WTC11 (cell line): ENCODE measurements at places on chromosomes 4 and X.

DNA sequence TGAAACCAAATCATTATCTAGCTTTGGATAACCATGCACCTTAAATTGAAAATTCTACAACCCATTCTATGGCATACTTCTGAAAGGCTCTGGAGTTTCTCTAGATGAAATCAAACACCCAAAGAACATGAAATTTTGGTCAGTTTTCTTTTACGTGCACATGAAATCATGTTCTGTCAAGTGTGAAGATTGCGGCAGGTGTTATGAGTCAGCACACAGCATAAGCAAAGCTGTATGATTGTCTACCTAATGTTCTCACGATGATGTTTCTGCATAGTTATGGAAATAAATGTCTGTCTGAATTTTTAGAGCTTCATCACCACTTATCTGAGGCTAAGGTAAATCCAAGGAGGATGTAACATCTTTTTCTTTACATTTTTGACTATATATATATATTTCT is 495.3 kb downstream of the IL1RAPL1 start:
- H3K27ac ChIP-seq = no peak overlapping the region
- no peak for DNase-seq
- peaks cover 7% of the 10 kb centered on the region for H3K4me1 ChIP-seq
- no peak overlapping the region for H3K4me3 ChIP-seq
- H3K27me3 ChIP-seq = no peaks in the 10 kb centered on the region

DNA sequence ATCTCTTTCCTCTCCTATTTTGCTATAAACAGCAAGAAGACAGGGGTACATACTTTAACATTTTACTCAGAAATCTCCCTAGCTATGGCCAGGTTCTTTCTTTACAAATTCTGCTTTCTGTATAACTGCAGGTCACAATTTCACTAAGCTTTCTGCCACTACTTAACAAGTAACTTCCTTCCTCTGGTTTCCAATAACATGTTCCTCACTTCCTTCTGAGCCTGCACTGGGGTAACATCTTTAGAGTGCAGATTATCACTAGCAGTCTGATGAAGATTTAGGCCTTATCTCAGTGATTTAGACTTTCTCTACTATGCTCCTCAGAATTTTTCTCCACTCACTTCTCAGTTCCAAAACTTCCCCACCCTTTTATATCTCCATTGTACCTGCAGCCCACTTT is 1930.5 kb upstream of the AGA start:
- peaks cover 16% of the 10 kb centered on the region; the same call in 1 of the 2 replicates for H3K4me1 ChIP-seq
- no peaks in the 10 kb centered on the region for H3K27me3 ChIP-seq
- H3K27ac ChIP-seq = no peak overlapping the region
- H3K36me3 ChIP-seq = no peaks in the 10 kb centered on the region

DNA sequence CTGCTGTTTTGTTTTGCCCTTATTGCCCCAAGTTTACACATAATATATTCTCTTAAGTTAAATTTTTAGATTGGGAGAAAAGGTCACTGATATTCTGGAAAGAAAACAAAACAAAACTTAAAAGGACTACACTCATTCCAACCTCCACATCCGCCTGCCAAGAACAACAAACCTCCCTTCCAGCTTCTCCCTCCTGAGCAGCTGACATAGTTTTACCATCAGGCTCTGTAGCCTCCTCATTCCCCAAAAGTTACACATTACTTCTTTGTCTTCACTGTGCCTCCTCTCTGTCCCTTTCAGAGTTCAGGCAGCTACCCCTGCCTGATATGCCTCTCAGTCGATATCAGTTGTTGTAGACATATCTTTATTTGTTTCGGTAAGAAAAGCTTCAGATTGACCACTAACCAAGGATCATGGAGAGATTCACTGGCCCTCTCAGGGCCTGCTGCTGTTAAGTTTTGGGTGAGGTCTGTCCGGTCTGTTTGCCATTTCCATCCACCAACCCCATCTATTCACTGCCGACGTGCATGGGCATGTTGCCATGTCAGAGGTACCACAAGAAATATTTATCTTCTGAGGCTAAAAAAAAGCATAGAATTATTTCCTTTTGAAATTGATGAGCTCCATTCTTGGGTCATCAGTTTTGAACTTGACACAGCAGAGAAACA is 164.1 kb downstream of the GASK1B start:
- no peak for DNase-seq
- H3K27ac ChIP-seq = peak overlapping the region; percentile 13; the same call in 1 of the 2 replicates
- H3K36me3 ChIP-seq = no peaks in the 10 kb centered on the region

DNA sequence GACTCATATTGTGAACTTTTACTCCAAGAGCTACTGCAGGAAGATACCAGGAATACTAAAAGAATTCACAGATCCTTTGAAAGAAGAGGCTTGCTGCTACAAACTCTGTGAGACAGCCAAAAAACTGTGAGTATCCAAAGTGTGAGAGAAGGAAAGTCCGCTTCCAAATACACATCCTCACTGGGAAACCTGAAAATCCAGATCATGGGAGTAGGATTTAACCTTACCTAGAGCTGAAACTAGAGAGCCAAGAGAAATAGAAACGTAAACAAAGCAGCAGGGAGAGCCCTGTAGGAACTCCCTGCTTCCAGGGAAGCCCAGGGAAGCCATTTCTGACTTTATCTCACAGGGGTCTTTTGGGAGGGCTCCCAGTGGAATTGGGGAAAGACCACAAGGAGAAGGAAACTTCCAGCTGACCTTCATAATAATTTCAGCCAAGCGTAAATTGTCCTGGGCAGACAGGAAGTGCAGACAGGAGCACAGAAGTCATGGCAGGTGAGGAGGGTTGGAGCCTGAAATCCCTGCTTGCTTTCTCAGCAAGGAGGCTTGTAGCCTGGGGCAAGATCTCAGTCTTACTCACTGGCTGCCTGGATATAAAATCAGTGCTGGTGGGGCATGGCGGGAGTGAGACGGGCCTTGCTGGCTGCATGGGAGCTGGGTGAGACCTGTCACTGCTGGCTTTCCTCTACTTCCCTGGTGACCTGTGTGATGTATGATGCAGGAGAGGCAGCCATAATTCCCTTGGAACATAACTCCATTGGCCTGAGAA is 26.2 kb upstream of the NFKB1 start:
- DNase-seq = no peak
- H3K36me3 ChIP-seq = peaks cover 22% of the 10 kb centered on the region
- peaks cover 2% of the 10 kb centered on the region; the same call in 1 of the 2 replicates for H3K27me3 ChIP-seq

DNA sequence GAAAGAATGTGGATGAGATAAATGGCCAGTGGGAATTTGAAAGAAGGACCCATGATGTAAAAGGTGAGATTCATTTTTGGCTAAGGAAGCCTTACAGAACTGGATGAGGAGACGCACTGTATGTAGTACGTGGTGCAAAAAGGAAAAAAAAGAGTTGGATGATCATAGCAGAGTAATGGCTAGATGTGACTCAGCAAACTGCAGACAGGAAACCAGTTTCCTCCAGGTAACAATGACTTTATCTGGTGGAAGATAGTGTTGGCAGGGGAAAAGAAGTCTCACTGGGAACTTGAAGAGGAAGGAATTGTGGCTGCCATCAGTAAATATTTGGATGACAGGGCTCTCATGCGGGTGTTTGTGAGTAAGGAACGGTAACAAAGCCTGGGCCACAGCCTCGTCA is 243.2 kb downstream of the CPE start:
- H3K27me3 ChIP-seq = no peaks in the 10 kb centered on the region
- peaks cover 7% of the 10 kb centered on the region; the same call in 1 of the 2 replicates for H3K36me3 ChIP-seq
- DNase-seq = no peak

- H3K27ac ChIP-seq = peak overlapping the region; percentile 23; the same call in 1 of the 2 replicates
- no peak for DNase-seq
- no peaks in the 10 kb centered on the region for H3K27me3 ChIP-seq
These were observed 16.1 kb downstream of the RNF4 start for GRCh38 chr4:2484993-2485392.

DNA sequence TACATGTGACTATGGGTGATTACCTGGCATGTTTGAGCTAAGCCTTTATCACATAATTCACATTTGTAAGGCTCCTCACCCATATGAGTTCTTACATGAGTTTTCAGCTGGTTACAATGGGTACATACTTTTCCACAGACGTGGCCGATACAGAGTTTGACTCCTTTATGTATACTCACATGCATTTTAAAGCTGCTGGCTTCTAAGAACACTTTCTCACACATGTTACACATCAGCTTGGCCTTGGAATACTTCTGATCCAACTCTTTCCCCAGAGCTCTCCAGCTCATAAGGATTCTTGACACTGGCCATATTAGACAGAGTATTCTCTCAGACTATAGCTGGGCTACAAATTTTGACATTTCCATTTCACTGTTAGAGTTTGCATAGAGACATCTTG is 66.3 kb downstream of the TAB3 start:
- DNase-seq = no peak
- peaks cover 8% of the 10 kb centered on the region for H3K4me1 ChIP-seq
- no peaks in the 10 kb centered on the region for H3K27me3 ChIP-seq
- no peak overlapping the region for H3K27ac ChIP-seq

- DNase-seq = no peak
- no peaks in the 10 kb centered on the region for H3K27me3 ChIP-seq
- no peaks in the 10 kb centered on the region for H3K4me1 ChIP-seq
- no peak overlapping the region for H3K27ac ChIP-seq
- no peaks in the 10 kb centered on the region for H3K36me3 ChIP-seq
These were observed 3.8 kb upstream of the SERPINA7 start for GRCh38 chrX:106042296-106042695.

DNA sequence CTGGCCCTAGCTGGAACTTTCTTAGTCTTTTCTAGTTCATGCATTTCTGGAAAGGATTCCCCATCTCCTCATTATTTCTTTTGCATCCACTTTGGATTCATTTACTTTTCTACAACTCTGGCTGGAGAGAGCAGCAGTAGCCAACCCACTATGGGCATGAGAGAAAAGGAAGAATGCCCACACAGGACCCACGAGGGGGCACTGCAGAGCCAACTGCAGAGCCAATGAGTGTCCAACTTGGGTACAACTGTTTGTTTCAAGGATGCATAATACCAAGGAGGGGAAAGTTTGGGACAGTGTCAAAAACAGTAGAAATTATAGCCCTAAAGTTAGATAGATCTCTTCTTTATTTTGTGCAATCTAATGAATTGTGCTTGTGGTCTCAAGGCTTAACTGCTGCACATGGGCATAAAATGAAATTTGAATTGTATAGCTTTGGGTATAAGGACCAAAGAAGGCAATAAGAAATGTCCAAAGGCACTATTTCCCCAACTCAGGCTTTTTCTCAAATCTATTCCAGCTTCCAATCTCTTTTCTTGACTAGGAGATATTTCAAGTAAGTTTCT is 230.6 kb downstream of the NSUN7 start:
- no peak for DNase-seq
- peaks cover 9% of the 10 kb centered on the region for H3K4me1 ChIP-seq
- no peak overlapping the region for H3K4me3 ChIP-seq
- H3K36me3 ChIP-seq = no peaks in the 10 kb centered on the region
- no peak overlapping the region for H3K27ac ChIP-seq
- no peaks in the 10 kb centered on the region for H3K27me3 ChIP-seq

DNA sequence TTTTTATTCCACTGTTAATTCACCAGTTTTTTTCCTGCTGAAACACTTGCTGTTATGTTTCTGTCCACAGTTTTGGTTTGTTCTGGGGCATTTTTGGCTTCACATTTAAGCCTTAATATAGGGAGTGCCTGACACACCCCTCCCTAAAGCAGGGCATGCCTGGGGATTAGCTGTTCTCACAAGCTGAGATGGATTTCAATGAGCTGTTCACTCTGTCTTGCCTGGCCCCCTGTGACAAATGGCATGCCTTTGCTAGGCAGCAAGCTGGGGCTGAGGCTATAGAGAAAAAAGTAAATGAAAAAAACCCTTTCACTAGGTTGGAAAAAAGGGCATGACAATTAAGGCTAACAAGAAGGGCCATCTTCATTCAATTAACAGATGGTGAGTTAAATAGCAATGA is 22.4 kb downstream of the LPAR4 start:
- DNase-seq = no peak
- H3K4me1 ChIP-seq = no peaks in the 10 kb centered on the region
- H3K36me3 ChIP-seq = no peaks in the 10 kb centered on the region
- no peak overlapping the region for H3K4me3 ChIP-seq

DNA sequence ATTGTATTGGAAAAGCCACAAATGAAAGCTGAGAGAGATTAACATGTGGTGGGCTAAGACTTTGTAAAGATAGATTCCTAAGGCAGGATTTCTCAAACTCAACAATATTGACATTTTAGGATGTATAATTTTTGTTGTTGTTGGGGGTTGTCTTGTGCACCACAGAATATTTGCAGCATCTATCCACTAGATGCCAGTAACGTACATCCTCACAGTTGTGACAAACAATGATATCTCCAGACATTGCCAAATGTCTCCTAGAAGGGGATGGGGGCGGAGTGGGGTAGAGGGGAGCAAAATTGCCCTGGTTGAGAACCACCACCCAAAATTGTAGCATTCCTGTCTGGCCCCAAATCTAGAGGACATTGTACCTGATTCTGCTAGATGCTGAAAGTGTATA is 14.7 kb upstream of the CBR4 start:
- H3K4me3 ChIP-seq = no peak overlapping the region
- H3K4me1 ChIP-seq = no peaks in the 10 kb centered on the region
- H3K36me3 ChIP-seq = no peaks in the 10 kb centered on the region
- DNase-seq = no peak
- no peak overlapping the region for H3K27ac ChIP-seq

GRCh38 chrX:152876931-152877840 is 20.7 kb upstream of the ZNF185 start:
- H3K36me3 ChIP-seq = no peaks in the 10 kb centered on the region
- H3K27ac ChIP-seq = no peak overlapping the region
- H3K4me3 ChIP-seq = no peak overlapping the region
- peaks cover 18% of the 10 kb centered on the region for H3K27me3 ChIP-seq

- no peaks in the 10 kb centered on the region; the same call in 1 of the 2 replicates for H3K4me1 ChIP-seq
- DNase-seq = no peak
These were observed 32.8 kb upstream of the JAKMIP1 start for GRCh38 chr4:6232836-6233785.

- DNase-seq = no peak
- H3K4me1 ChIP-seq = peaks cover 14% of the 10 kb centered on the region
- no peaks in the 10 kb centered on the region for H3K36me3 ChIP-seq
- H3K27ac ChIP-seq = no peak overlapping the region
These were observed 8.1 kb downstream of the EPGN start for GRCh38 chr4:74316397-74316796.

GRCh38 chrX:9534686-9535085 is 69.8 kb downstream of the TBL1X start:
- peaks cover 50% of the 10 kb centered on the region for H3K4me1 ChIP-seq
- no peak overlapping the region; the same call in 1 of the 2 replicates for H3K27ac ChIP-seq
- no peak for DNase-seq
- H3K27me3 ChIP-seq = no peaks in the 10 kb centered on the region
- no peak overlapping the region for H3K4me3 ChIP-seq

DNA sequence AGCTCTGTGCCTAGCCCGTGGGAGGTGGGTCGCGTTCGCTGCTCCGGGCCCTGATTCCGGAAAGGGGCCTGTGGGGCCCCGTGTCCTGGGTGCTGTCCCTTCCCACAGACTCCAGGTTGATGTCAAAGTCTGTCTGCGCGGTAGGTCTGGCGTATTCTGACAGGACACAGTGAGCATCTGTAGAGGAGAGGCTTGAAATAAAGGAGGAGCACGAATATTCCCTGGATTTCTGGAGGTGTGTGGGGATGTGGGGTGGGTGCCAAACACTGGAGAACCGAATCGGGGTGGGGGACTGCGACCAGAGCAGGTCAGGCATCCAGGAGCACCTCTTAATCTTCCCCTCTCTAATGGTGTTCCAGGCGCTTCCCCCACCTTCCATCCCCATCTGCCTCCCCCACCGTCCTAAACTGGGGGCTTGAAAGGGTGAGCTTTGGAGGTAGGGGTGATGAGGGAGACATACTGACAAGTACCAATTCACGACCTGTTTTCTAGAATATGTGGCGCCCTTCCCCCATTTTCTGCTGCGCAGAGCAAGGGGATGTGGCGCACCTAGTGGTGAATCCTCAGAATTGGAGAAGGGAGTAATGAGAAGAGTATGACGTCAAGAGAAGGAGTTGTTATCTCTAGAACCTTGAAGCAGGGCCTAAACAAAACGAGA is 877 bp downstream of the GPRASP1 start:
- peak overlapping the region; percentile 86 for H3K4me3 ChIP-seq
- DNase-seq = peak; percentile 35
- H3K27me3 ChIP-seq = peaks cover 24% of the 10 kb centered on the region
- no peak overlapping the region for H3K27ac ChIP-seq
- H3K36me3 ChIP-seq = no peaks in the 10 kb centered on the region
- H3K4me1 ChIP-seq = peaks cover 11% of the 10 kb centered on the region
